ENCODE measurements at places on chromosomes 2 and 18. TPM values are rescaled to one million over a fixed set of nuclear protein-coding genes. Genes with fewer than 3 reads are reported as not detected.
A peak's percentile ranks its signal among the peaks of the same experiment; 100 is the strongest.

EPB41L3 gene
- total RNA-seq = not detected

ANKRD44 gene
- 249 TPM for total RNA-seq

- no peak overlapping the region for H3K27ac ChIP-seq
- peaks cover 27% of the 10 kb centered on the region for H3K27me3 ChIP-seq
- H3K4me1 ChIP-seq = no peaks in the 10 kb centered on the region
- no peak for DNase-seq
- H3K36me3 ChIP-seq = no peaks in the 10 kb centered on the region
- H3K4me3 ChIP-seq = no peak overlapping the region
These were observed 45.4 kb downstream of the ASAP2 start for GRCh38 chr2:9252002-9252357.

DNA sequence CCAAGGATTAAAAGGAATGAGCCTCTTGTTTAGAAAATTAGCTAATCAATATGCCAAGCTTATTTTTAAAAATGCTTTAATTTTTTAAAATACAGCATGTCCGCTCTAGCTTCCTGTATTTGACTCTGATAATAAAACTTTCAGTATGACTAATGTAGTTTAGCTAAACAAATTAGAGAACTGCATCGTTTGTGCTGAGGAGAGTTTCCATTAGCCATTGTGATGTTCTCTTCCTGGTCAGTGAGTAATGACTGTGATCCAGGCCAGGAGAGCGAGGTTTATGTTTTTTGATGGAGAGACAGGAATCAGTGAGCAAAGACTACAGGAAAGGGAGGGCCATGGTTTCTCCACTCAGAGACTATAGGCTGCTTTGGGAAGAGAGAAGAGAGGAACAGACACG lies 237.2 kb upstream of the ETAA1 start:
- H3K27ac ChIP-seq = no peak overlapping the region
- H3K27me3 ChIP-seq = no peaks in the 10 kb centered on the region
- no peaks in the 10 kb centered on the region for H3K36me3 ChIP-seq
- DNase-seq = no peak
- H3K4me1 ChIP-seq = no peaks in the 10 kb centered on the region

DHRS9 gene
- not detected for total RNA-seq

VWA3B gene
- total RNA-seq = not detected

- H3K27ac ChIP-seq = no peak overlapping the region
- H3K27me3 ChIP-seq = no peaks in the 10 kb centered on the region
- no peaks in the 10 kb centered on the region for H3K4me1 ChIP-seq
- DNase-seq = no peak
These were observed 441.5 kb upstream of the POU3F3 start for GRCh38 chr2:104412384-104412783.

RAB6C gene
- not detected for total RNA-seq

DNA sequence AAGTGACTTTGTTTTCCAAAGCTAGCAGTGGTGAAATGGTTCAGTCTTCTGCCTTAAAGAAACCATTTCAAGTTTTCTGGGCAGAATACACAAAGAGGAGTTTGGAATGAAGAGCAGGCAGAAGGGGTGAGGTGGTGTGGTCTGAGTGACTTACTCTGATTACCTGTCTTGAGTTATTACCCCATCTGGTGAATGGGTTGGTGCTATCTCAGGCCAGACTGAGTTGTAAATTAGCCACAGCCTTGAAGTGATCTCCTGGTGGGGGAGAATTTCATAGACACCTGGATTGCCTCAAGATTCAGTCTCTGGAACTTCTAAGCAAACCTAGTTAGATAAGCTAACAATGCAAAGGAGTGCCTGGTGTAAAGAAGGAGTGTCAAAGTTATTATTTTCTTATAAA lies 983.5 kb upstream of the NXPH2 start:
- DNase-seq = no peak
- no peaks in the 10 kb centered on the region for H3K27me3 ChIP-seq
- no peaks in the 10 kb centered on the region for H3K4me1 ChIP-seq
- H3K27ac ChIP-seq = no peak overlapping the region
- H3K36me3 ChIP-seq = no peaks in the 10 kb centered on the region

DNA sequence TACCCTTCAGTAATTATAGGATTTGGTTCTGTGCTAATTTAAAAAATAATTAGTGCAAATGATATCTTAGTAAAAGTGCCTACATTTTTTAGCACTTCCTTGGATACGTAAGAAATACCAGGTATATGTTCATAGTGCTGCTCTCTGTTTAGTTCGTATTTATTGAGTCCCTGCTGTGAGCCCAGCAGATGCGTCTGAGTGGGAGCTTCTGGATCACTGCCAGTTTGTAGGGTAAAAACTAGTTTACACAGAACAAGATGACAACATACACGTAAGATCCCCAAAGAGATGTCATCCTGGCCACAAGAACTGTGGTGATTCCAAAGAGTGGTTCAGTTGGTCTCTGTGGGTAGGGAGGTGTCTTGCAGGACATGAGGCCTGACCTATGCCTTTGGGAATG lies 103.2 kb downstream of the CTIF start:
- DNase-seq = no peak
- H3K4me1 ChIP-seq = no peaks in the 10 kb centered on the region
- no peaks in the 10 kb centered on the region for H3K36me3 ChIP-seq
- no peak overlapping the region for H3K27ac ChIP-seq
- peaks cover 2% of the 10 kb centered on the region for H3K27me3 ChIP-seq

- no peak for DNase-seq
- H3K4me1 ChIP-seq = no peaks in the 10 kb centered on the region
- no peaks in the 10 kb centered on the region for H3K36me3 ChIP-seq
- H3K27ac ChIP-seq = no peak overlapping the region
These were observed 321.8 kb upstream of the SPRED2 start for GRCh38 chr2:65754219-65754618.

DNA sequence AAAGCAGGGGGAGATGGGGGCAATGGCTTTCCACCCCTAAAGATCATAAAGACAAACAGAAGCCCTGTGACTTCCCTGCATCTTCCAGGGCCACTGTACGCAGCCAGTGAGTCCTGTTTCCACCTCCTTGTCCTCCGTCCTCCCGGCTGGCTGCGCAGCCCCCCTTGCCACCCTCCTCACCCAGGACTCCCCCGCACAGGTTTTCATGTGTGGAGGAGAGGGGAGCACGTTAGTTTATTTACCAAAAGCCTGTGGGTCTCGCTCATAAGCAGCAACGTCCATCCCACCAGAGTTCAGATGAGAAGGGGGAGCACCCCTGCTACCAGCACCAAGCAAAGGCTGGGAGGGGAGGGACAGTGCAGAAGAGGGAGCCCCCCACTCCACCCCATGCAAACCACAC lies 11.7 kb downstream of the CYP26B1 start:
- no peak overlapping the region for H3K4me3 ChIP-seq
- peaks cover 2% of the 10 kb centered on the region for H3K4me1 ChIP-seq
- no peak for DNase-seq
- H3K36me3 ChIP-seq = no peaks in the 10 kb centered on the region
- no peaks in the 10 kb centered on the region for H3K27me3 ChIP-seq

- H3K36me3 ChIP-seq = no peaks in the 10 kb centered on the region
- H3K27me3 ChIP-seq = peaks cover 4% of the 10 kb centered on the region
- no peaks in the 10 kb centered on the region for H3K4me1 ChIP-seq
- H3K4me3 ChIP-seq = no peak overlapping the region
- no peak overlapping the region for H3K27ac ChIP-seq
These were observed 17.3 kb upstream of the B3GNT7 start for GRCh38 chr2:231378026-231378722.

DNA sequence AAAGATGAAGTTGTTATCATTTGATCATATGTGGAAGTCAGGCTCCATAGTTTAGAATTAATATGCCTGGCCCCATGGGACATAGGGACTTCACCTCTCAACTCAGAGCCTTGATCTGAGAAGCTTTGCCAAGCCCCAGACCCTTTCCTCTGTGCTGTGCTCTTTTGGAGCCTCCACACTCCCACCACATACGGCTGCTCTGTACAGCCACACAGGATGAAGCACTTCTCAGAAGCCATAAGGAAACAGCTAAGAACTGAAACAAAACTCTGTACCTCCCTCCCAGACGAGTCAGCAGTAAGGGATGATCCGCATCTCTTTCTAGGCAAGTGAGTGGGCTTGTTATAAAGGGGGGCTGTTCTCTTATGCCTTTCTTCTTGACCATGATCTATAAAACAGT lies 66.5 kb downstream of the CAB39 start:
- H3K36me3 ChIP-seq = peaks cover 88% of the 10 kb centered on the region
- peak; percentile 72 for DNase-seq
- no peaks in the 10 kb centered on the region for H3K27me3 ChIP-seq
- H3K27ac ChIP-seq = peak overlapping the region; percentile 81
- peaks cover 81% of the 10 kb centered on the region for H3K4me1 ChIP-seq

DNA sequence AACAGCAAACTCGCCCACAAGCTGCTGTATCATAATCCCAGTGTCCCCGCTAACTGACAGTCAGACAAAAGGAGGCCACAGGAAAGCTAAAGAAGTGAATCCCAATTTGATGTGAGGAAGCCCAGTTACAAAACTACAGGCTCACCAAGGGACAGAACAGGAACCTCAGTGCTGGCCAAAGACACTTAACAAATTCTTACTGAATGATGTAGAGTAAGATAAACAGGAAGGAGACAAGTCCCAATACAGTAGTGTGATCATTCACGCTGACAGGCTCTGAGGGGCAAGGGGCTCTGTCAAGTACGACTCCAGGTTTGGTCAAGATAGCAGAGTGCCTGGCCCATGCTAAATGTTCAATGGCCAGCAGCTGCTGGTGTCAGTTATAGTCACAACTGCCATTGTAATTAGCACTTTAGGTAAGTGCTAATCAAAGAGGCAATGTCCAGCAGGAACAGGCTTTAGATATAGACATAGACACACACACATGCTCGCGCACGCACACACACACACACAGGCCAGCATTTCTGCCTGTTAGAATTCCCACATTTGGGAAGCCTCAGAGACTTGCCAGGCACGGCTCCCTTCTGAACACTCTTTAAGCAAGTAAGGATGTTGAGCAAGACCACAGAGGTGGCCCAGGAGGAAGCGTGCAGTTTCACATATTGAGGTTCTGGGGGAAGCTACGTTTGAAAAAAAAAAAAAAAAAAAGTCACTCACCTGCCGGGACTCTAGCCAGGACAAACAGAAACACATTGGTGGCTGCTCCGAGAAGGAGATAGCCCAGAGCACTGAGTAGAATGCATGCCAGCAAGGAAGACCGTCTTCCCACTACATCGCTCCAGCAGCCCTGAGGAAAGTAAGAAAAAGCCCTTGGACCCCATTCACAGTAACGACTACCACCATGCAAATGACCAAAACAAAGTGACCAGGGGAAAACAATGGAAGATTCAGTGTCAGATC lies 35.4 kb upstream of the TMEM182 start:
- no peak overlapping the region for H3K4me3 ChIP-seq
- no peak for DNase-seq
- H3K27me3 ChIP-seq = no peaks in the 10 kb centered on the region
- H3K36me3 ChIP-seq = peaks cover 31% of the 10 kb centered on the region
- H3K27ac ChIP-seq = no peak overlapping the region

GRCh38 chr2:187686416-187687024 lies 132.3 kb upstream of the TFPI start:
- H3K4me3 ChIP-seq = no peak overlapping the region
- no peaks in the 10 kb centered on the region for H3K4me1 ChIP-seq
- DNase-seq = no peak
- H3K27ac ChIP-seq = no peak overlapping the region
- no peaks in the 10 kb centered on the region for H3K36me3 ChIP-seq

DNA sequence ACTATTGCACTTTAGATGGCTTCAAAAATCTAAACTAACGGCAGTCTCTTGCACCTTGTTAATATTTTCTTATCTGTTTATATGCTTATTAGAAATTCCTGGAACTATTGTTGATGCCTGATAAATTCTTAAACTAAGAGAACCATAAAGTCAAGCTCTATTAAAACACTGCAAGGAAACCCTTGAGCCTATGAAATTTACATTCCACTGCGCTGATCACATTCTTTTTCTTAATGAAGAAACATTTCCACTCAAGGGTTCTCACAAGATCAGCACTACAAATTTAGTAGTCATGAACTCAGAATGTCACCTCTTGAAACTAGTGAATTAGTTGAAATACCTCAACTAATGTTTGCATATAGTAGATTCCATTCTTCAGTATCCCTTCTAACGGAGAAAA lies 331.8 kb upstream of the SLC8A1 start:
- H3K4me1 ChIP-seq = no peaks in the 10 kb centered on the region
- DNase-seq = no peak
- H3K4me3 ChIP-seq = no peak overlapping the region
- no peaks in the 10 kb centered on the region for H3K27me3 ChIP-seq

GRCh38 chr18:23658285-23658684 lies 4.4 kb downstream of the ANKRD29 start:
- peaks cover 54% of the 10 kb centered on the region for H3K27me3 ChIP-seq
- H3K4me1 ChIP-seq = peaks cover 13% of the 10 kb centered on the region
- DNase-seq = no peak
- no peak overlapping the region for H3K27ac ChIP-seq
- no peak overlapping the region for H3K4me3 ChIP-seq

NAT8 gene
- not detected for total RNA-seq

DNA sequence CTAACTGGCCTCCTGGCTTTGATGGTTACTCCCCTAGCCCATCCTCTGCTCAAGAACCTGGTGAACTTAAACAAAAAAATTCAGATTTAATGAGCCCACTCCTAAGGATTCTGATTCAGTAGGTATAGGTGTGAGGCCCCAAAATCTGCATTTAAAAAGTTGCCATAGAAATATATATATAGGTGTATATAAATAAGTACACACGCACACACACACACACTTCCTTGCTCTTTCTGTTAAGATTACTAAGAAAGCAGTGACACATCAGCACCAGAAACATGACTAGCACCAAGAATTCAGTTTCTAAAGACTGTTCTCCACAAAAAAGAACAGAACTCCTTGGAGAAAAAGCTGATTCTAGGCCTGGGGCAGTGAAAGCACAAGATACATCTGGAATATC lies 17.8 kb downstream of the EML6 start:
- H3K27me3 ChIP-seq = peaks cover 3% of the 10 kb centered on the region
- no peaks in the 10 kb centered on the region for H3K4me1 ChIP-seq
- DNase-seq = no peak
- no peak overlapping the region for H3K27ac ChIP-seq

GRCh38 chr18:67260841-67261240 lies 255.7 kb downstream of the DSEL start:
- H3K36me3 ChIP-seq = no peaks in the 10 kb centered on the region
- no peak overlapping the region for H3K4me3 ChIP-seq
- H3K27ac ChIP-seq = no peak overlapping the region

DNA sequence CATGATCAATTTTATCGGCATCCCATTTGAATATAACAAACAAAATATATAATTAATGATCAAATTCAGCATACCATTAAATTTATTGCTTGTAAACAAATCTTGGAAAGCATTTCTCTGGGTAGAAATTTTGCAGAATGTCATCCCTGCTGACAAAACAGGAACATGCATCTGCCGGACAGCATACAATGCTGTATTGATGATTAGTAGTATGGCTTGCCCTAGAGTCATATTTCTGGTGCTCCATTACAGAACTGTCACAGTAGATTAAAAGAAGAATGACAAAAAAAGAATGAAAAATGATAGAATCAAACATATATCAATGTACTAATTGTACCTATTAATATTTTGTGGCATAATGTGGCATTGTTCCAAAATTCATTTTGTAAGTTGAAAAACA lies 98.0 kb downstream of the NXPH2 start:
- H3K27ac ChIP-seq = no peak overlapping the region
- H3K4me1 ChIP-seq = no peaks in the 10 kb centered on the region
- no peak overlapping the region for H3K4me3 ChIP-seq

GRCh38 chr2:177161741-177162460 lies 50.7 kb upstream of the HNRNPA3 start:
- no peak overlapping the region for H3K27ac ChIP-seq
- H3K36me3 ChIP-seq = no peaks in the 10 kb centered on the region
- no peak overlapping the region for H3K4me3 ChIP-seq
- H3K4me1 ChIP-seq = peaks cover 16% of the 10 kb centered on the region
- peaks cover 4% of the 10 kb centered on the region for H3K27me3 ChIP-seq
